ENCODE measurements at places on chromosomes 6 and 20.

DNA sequence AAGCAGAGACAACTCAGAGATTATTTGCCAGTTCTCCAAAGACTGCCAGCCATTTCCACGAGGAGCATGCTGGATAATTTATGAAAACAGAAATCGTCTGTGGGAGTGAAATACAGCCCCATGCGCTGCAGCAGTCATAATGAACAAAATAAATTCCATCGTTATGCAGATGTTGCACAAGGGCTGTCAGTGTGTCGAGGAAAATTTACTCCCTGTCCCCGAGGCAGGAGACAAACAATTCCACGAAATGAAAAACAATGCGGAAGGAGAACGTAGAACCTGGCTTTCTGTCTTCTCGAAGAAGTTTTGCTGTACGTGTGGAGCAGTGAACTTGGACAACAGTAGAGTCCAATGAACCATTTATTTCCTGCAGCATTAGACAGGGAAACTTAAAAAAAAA, 399.4 kb downstream of the CD83 start:
- peak; percentile 38 for DNase-seq

DNA sequence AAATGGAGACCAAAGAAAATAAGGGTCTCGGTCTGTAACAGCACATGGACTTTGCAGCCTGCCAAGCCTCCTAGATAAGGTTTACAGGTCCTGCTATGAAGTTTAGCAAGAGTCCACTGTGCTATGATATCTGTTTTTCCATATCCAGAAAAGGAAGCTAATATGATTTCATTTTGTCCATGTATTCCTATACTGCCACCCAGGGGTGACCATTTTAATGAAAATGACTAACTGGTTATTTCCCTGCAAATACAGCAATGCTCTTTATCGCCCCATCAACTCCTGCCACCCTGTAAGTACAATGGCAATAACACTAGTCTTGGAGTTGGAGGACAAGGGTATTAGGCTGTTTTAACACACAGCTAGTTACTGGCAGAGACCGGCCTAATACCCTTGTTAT, 115.2 kb upstream of the GLP1R start:
- peak; percentile 26 for DNase-seq

- DNase-seq: peak; percentile 76
Measured at GRCh38 chr20:2301164-2301622, 5.4 kb downstream of the TGM3 start.

- DNase-seq: no peak
Measured at GRCh38 chr6:113649880-113650609, 207.1 kb upstream of the MARCKS start.

GRCh38 chr6:27678469-27678868, 205.6 kb upstream of the ZNF184 start:
- no peak for DNase-seq

- DNase-seq: no peak
Measured at GRCh38 chr6:111187874-111188273, 100.6 kb downstream of the SLC16A10 start.

GRCh38 chr6:125444006-125444923, 142.5 kb upstream of the HDDC2 start:
- no peak for DNase-seq

- no peak for DNase-seq
Measured at GRCh38 chr6:153588330-153588729, 450.7 kb upstream of the OPRM1 start.

DNA sequence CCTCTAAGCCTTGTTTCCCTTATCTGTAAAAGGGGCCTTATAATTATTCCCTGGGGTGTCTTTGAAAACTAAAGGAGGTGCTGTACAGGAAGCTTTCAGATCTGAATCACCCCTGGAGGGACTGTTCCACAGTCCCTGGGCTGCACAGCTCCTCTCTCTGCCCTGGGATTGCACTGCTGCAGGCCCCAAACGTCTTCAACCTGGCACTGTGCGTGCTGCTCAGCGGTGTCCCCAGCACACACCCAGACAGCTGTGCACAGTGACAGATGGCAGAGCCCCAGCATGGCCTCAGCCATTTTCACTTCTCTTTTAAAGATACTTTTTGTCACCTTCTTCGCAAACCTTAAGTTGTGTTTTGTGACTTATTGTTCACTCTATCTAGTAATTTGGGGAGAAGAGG, 50.7 kb upstream of the INSM1 start:
- DNase-seq: no peak

DNA sequence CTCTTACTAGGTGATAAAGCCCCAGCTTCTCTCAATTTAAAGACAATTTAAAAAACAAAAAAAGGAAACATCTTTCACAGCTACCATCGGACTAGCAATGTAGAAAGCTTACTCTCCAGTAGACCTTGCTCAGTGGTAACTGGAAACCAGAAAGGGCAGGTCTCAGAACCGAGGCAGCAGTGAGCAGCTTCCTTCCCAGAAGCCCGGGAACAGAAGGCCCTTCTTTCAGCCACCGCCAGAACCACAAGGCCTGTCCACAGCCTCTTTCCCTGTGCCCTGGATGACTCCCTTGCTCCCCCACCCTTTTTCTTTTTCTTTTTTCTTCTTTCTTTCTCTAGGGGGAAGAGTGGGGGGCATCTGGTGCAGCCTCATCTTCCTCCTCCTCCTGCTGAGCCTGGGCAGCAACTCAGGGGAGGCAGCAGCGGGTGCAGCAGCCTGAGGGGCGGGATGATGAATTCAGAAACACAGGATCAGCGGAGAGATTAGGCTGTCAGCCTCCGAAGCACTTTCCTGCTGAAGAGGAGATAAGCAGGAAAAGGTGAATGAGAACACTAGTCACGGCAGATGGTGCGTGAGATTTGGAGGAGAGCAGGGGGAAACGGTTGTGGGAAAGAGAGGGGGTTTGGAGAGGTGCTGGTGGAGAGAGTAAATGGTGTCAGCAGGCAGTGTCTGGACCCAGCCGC, 158.5 kb downstream of the ID4 start:
- DNase-seq: no peak

- no peak for DNase-seq
Measured at GRCh38 chr6:20312606-20313005, 89.1 kb upstream of the E2F3 start.

DNA sequence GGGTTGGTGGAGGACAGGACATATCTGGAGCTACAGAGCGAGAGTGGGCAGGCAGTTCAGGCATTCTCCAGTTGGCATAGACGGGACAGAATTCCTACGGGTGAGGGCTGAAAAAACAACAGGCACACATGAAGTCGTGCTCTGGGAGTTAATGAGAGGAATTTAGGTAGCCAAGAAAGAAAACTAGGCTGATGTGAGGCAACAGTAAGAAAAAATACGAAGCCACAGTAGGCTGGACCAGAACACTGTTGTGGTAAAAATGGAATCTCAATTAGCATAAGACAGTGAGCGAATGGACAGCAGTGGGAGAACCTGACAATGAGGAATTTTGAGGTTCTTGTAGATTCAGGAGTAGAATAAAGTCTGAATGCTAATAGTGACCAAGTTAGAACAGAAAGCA, 488.1 kb upstream of the AGPAT4 start:
- no peak for DNase-seq

- no peak for DNase-seq
Measured at GRCh38 chr20:4038676-4039370, 23.5 kb upstream of the RNF24 start.

GRCh38 chr6:120938876-120939472, 395.3 kb downstream of the TBC1D32 start:
- DNase-seq: no peak

GRCh38 chr6:150835620-150836019, 29.9 kb upstream of the MTHFD1L start:
- DNase-seq: no peak

- no peak for DNase-seq
Measured at GRCh38 chr6:157615420-157615769, 207.7 kb upstream of the SNX9 start.

DNA sequence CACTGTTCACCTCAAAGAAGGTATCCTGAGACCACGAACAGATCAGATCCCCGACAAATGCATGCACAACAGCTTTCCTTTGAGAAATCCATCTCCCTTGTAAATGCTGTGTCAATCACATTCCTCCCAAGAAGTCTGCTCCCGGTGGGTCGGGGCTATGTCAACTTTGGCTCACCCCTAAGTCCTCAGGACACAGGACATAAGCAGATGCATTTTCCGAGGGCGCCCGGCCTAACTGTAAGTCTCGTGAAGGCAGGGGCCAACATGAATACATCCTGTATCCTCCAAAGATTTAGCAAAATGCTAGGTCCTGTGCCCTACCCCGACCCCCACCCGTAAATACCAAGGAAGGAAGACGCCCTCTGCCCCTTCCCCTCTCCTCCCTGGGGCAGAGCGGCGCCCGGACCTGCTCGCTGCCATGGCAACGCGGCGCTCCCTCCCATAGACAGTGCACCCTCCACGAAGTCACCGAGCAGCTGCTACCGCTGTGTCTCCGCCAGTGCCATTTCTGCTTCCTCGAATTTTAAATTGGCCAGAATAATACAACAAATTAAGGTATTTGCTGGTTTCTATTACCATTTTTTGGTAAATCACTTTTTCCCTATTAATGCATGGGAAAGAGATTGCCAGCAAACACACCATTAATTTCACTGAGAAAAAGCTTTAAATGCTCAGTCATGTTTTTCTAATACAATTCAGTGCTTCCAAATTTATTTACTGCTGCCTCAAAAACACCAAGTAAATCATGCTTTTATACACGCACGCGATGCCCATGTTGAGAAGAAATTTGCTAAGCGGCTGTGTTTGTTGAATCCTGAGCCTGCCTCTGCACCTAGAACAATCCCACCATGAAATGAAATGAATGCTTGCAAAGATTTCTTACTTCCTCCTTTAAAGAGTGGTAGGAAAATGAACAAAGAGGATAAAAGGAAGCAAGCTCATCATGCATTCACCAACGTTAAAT, 100.6 kb downstream of the PCSK2 start:
- DNase-seq: no peak

- peak; percentile 43 for DNase-seq
Measured at GRCh38 chr6:130694606-130695005, 132.6 kb upstream of the SMLR1 start.

- no peak for DNase-seq
Measured at GRCh38 chr20:13443690-13444089, 195.0 kb downstream of the TASP1 start.

GRCh38 chr6:25016014-25016720, 80.4 kb upstream of the RIPOR2 start:
- DNase-seq: peak; percentile 45
